Activated CD4-positive, alpha-beta T cell treated with anti-CD3 and anti-CD28 coated beads, Interleukin-2, amount 50 U/mL, for 48 hours (primary cell): ENCODE measurements at places on chromosomes 12 and 14.

- no peak for DNase-seq
Measured at GRCh38 chr12:106743270-106743988, 31.1 kb upstream of the RIC8B start.

- DNase-seq: no peak
Measured at GRCh38 chr14:65203574-65203973, 101.3 kb upstream of the MAX start.

- DNase-seq: no peak
Measured at GRCh38 chr12:15322164-15323061, at the start of gene PTPRO. PTPRO (plus strand) TSS chr12:15322508.

- DNase-seq: no peak
Measured at GRCh38 chr12:89571491-89572195, 45.8 kb upstream of the POC1B start.

DNA sequence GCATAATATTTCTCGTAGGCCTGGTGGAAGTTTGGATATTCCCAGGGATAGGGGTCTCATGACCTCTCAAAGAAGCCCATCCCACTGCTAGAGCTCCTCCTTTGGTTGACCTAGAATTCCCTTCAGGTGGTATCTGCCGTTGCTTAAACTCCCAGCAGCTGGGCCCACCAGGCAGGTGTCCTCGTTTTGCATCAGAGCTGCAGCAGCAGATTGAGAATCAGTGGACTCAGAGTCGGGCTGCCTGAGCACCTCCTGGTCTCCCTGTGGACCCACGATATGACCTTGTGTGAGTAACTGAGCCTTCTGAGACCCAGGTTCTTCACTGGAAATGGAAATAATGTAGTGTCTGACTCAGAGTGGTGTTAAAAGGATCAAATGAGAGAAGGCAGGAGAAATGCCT is 132.7 kb downstream of the PAPOLA start:
- no peak for DNase-seq

DNA sequence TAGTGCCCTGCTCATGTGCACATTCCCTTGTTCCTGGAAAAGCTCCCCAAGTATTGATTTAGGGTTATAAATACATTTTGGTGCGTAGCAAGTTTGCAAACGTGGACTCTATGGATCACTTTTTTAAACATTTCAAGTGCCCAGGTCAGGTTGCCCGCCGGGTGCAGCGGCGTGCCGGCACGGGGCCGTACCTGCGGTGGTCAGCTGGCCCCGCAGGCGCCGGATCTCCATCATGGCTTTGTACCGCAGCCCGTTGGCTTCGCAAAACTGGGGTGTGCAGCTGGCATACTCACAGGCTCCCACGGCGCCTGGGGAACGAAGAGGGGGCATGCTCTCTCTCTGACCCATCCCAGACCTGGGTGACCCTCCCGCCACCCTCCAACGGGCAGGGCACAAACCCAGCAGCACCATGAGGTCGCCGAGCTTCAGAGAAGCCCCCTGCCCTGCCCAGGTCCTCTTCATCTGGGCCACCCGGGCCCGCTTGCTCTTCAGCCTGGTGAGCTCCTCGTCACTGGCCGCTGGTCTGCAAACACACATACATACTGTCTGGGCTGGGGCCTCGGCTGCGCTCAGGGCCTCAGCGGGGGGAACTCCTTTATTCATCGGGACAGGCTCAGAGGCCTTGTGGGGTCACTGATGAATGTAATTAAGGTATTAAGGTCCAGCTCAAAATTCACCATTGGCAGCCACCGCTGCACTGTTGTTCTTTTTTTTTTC is 35.1 kb downstream of the DHX37 start:
- no peak for DNase-seq

DNA sequence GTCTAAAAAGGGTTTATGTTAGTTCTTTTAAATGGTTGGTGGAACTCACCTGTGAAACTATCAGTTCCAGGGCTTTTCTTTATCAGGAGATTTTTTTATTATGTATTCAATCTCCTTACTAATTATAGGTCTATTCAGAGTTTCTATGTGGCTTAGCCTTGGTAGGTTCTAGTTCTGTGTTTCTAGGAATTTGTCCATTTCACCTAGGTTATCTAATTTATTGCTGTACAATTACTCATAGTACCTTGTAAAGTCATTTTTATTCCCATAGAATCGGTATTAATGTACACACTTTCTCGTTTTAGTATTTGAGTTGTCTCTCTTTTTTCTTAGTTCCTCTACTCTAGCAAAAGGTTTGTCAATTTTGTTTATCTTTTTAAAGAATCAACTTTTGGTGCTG is 59.0 kb downstream of the BORCS5 start:
- DNase-seq: no peak

GRCh38 chr14:68376067-68376779 is 416.6 kb downstream of the ZFP36L1 start:
- DNase-seq: no peak

DNA sequence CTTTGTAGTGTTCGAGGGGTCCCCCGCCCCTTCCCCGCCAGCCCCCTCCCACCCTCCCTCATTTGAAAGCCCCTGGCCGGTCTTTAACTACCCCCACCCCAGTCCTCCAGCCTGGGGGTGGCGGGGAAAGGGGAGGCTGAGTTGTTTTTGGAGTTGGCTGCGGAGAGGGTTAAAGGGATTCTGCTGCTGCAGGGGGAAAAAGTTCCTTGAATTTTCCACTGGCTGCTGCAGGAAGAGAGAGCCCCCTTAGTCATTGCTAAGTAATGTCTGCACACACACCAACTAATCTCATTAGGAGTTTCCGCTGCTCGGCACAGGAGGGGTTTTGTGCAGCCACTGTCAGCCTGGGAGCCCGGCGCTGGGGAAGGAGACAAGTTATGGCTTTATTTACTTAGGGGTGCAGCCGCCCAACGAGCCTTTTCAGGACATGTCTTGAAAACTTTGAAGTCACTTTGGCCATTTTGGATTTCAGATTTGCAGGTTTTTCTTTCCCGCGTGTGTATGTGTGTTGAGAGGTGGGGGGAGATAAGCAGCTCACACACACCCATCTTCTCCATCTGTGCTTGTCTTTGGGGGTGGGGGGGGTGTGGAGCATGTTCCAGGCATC is 1.8 kb downstream of the ELK3 start:
- peak; percentile 61 for DNase-seq

- peak; percentile 39 for DNase-seq
Measured at GRCh38 chr14:70257526-70257925, 68.8 kb upstream of the SLC8A3 start.

DNA sequence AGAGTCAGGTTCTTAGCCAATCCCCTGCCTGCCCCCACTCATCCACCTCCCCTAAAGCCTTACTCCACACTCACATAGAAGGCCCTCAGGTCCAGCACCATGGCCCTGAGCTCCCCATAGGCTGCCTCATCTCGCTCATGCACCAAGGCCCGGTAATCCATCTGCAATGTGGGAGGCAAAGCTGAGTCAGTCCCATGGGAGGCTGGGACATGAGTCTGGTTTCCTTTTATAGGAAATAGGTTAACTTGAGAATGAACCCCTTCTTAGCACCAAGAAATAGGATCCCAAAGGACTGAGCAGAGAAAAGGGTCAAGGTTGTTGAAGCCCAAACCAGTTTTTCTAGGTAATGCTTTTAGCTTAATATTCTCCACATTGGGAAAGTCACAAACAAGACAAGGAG is 2.1 kb upstream of the EMC9 start:
- no peak for DNase-seq

- DNase-seq: no peak
Measured at GRCh38 chr12:66514581-66514980, 164.3 kb downstream of the GRIP1 start.

GRCh38 chr14:23321572-23322547 is 603 bp downstream of the PABPN1 start:
- peak; percentile 79 for DNase-seq

- no peak for DNase-seq
Measured at GRCh38 chr14:85060121-85060520, 469.8 kb upstream of the FLRT2 start.

- DNase-seq: peak; percentile 46
Measured at GRCh38 chr14:70642303-70643235, 853 bp downstream of the TTC9 start.

GRCh38 chr12:50960130-50960529 is 7.8 kb downstream of the HIGD1C start:
- no peak for DNase-seq

DNA sequence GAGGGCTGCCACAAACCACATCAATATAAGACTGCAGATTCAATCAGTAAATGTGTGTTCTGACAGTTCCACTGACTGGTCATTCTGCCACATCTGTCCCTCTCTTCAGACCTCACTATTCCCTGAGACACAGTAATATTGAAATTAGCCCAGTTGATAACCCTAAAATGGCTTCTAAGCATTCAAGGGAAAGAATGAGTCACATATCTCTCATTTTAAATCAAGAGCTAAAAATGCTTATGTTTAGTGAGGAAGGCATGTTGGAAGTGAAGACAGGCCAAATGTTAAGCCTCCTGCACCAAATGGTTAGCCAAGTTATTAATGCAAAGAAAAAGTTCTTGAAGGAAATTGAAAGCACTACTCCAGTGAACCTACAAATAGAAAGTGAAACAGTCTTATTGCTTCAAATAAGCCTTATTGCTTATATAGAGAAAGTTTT is 24.5 kb upstream of the KIF21A start:
- no peak for DNase-seq

DNA sequence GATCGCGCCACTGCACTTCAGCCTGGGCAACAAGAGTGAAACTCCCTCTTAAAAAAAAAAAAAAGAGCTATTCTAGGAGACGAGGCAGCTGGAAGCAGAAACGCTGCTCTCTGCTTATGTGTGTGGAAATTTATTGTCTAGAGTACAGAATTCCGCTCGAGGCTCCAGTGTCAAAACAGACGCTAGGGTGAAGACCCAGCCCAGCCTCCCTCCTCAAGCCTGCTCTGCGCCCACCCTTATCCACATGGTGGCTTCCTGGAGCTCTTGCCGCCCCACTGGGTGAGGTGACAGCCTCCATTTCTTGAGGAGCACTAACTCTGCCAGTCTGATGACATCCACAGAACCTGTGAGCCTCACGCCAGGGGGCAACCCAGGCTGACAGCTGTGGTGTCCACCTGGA is 49.5 kb upstream of the DLK1 start:
- DNase-seq: no peak

DNA sequence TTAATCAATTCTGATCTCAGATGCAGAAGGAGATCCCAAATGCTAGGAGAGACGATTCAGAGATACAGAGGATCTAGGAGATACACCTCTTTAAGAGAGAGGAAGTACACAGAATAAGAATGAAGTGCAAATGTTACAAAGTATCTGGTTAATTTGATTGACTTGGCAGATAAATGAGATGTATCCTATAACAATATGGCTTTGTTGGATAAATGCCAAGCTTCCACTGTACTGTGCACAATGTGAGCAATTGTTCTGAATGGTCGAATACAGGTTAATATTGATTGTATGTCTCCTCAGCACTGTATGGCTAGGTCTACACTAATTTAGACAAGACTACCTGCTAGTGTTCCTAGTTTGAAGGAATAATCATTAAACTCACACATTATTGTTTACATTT is 119.6 kb upstream of the PTPRB start:
- no peak for DNase-seq

DNA sequence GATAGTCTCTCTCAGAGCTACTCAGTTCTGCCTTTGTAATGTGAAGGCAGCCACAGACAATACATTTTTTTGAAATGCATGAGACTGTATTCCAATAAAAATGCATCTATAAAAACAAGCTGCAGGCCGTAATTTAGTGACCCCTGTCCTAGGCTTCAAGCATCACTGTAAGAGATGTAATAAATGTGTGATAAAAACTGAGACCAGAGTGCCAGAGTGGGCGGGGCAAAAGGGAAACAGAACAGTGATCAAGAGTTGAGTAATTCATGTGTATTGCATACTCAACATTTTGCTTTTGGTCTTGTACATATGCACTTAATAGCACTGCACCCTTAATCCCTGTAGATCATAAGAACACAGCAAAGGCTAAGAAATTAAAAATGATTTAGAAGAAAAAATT is 743.5 kb downstream of the DIO2 start:
- no peak for DNase-seq
